ENCODE measurements at places on chromosomes 1 and 21.

GRCh38 chr1:64543831-64544230 lies 73.9 kb downstream of the CACHD1 start:
- DNase-seq = no peak

DNA sequence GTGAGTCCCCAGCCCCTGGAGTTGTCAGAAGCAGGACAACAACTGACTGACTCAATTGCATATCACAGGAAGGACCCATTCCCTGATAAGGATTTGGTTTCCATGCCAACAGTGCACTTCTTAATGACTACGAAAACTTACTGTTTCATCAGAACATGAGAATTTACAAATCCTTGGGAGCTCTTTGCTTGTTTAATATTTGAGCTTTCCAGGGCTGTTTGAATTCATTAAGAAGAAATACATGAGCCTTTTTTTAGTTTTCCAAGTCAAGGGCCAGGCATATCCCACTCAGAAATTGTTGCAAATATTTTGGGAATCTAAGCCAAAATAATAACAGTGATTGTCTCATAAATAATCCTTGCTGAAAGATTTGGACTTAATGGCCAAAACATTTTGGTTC lies 27.2 kb upstream of the COL24A1 start:
- DNase-seq = no peak

DNA sequence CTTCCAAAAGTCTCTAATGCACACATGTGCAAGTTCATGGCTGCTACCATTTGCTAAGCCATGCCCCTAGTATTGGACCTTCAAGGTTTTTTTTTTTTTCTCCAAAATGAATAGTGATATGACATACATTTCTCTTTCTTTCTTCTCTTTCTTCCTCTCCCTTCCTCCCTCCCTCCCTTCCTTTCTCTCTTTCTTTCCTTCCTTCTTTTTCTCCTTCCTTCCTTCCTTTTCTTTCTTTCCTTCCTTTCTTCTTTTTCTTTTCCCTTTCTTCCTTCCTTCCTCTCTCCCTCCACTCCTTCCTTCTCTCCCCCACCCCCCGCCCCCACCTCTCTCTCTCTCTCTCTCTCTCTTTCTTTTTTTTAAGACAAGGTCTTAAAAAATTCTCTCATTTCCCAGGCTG lies 3.4 kb upstream of the RNF187 start:
- DNase-seq = no peak

DNA sequence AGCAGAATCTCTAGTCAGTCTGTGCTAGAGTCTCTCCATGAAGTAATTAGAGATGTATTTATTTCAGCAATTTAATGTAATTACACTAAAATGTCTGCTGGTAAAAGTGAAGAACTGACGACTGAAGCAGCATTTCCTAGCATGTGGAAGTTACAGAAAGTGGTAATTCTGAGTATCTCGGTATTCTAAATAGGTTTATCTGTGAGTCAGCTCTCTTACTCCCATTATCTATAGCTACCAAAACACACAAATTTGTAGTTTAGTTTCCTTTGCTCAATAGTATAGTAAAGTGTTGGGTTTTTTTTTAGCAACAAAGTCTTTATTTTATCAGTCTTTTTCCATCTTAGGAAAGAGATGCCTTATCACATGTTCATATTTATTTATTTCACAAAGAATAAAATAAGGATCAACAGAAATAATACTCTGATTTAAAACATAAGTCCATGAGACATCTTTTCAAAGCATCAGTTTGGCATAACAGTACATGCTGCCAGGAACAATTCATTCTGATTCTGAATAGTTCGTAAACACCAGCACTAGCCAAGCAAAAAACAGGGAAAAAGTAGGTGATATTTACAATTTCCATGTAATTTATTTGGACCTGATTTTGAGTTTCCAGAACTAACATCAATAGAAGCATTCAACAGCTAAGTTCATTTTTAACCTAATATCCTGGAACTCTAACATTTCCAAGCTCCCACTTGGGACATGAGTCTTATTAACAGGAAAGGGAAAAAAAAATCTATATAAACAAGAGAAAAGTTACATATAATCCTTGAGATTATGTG lies 76.3 kb downstream of the KCNT2 start:
- no peak for DNase-seq

- no peak for DNase-seq
Observed at GRCh38 chr1:59690171-59690930, 124.4 kb upstream of the HOOK1 start.

DNA sequence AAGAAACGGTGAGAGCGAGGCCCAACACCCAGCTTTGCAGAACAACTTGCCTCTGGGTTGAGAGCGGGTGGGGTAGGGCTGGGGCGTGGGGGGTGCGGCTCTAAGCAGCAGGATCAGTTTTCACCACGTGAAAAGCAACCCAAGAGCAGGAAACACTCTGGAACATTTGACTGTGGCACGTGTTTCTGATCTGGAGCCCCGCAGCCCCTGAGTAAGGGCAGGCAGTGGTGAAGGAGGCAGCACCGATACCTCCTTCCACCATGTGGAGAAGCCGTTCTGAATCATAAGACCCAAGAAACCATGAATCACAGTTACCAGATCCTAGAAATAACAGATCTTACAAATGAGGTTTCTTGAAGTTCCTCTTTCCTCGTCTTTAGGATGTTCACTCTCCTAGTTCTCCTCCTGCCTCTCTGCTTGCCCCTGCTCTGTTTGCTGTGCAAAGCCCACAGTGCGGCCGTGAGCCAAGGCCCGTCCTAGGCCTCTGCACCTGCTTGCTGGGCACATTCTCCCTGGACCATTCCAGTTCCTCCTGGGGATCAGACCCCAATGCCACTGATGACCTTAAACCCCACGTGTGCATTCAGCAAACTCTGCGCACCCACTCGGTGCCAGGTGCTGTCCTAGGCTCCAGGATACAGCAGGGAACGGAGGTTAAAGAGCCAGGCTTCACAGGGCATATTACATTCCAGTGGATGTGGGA lies 31.9 kb downstream of the SLC1A7 start:
- DNase-seq = no peak

- no peak for DNase-seq
Observed at GRCh38 chr1:7984811-7985210, 23.3 kb downstream of the PARK7 start.

GRCh38 chr1:156654700-156655099 lies 12.8 kb downstream of the BCAN start:
- no peak for DNase-seq

DNA sequence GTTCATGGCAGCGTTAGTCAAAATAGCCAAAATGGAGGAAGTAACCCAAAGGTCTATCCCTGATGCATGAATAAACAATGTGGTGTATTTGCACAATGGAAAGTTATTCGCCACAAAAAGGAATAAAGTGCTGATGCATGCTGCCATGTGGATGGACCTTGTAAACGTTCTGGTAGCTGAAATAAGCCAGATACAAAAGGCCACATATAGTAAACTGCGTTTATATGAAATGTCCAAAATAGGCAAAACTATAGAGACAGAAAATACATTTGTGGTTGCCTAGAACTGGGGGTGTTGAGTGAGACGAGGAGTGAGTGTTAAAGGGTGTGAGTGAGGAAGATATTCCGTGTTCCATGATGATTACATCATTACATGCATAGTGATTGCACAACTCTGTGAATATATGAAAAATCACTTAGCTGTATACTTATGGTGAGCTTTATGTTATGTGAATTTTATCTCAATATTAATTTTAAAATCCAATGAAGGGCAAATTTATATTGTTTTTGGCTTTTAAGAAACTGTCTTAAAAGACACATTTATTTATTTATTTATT lies 321.3 kb downstream of the KIF26B start:
- no peak for DNase-seq

DNA sequence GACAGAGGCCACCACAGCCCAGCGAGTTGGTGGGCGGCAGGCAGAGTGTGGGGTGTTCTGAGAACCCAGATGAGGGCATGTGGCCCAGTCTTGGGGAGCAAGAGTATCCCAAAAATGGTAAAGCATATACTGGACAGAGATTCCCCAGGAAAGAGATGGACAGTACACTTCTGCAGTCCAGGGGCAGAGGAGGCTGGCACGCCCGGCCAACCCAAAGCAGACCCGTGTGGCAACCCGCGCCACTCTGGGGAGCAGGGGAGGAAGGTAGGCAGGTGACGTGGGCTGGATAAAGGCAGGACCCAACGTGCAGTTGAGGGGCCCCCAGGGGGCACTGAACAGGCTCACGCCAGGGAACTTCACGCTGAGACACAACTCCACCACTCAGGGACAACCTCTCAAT lies 46.4 kb upstream of the RIPK4 start:
- DNase-seq = no peak

- no peak for DNase-seq
Observed at GRCh38 chr1:219302697-219303096, 129.0 kb downstream of the LYPLAL1 start.

DNA sequence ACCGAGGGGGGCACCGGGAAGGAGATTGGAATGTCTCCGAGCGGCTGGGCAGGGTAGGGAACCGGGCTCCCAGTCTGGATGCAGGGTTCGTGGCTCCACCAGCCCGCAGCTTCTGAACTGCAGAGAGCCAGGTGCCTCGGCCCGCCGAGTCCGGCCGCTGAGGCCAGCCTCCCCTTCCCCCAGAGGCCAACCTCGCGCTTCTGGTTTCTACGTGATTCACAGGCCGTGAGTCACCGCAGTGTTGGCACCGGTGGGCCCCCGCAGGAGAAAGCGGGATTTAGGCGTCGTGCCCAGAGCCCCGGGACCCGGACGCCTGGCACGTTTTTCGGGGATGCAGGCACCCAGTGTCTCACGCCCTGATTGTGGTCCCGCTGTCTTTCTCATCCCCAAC lies 458 bp downstream of the CRABP2 start:
- DNase-seq = no peak

Measured in stimulated activated CD8-positive, alpha-beta memory T cell treated with anti-CD3 and anti-CD28 coated beads, Interleukin-12 subunit alpha, Interleukin-12 subunit beta, amount 100 ng/mL, for 1 hour (primary cell).